Ovary (tissue), 10 donors: ENCODE measurements at places on chromosomes 11 and 22.

DNA sequence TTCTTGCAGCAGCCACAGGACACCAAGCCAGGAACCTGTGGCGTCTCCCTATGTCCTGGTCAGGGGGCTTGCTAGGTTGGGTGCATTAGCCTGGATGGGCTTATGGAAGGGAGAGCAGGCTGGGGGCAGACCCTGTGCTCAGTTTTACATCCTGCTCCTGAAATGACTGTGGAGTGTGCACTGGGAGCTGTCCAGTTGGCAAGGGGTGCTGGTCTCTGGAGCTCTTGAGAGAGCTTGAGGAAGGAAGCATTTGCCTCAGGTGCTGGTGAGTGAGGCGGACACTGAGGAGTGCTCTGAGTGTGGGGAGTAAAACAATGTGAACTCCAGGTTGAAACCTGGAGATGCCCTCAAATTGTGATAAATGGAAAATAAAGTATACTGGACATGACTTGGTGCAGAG lies 3.4 kb downstream of the SCGB1D4 start:
- DNase-seq: no peak

DNA sequence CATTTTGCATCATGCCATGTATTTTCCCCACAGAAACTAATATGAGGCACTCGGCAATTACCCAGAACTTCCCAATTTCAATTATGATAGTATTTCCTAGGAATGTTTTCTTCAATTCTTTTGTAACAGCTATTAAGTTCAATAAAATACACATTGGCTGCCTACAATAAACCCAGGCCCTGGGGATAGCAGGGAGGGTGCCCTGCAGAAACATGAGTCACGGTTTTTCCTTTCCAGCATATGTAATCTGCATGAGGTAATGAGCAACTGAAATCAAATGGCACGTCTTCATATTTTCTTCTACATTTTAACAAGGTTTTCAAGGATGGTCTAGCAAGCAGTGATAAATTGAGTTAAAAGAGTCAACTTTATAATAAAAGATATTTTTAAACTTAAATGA lies 32.0 kb downstream of the GUCY1A2 start:
- no peak for DNase-seq

- no peak for DNase-seq
Observed at GRCh38 chr11:104650234-104650633, 248.0 kb downstream of the CASP12 start.

- DNase-seq: no peak
Observed at GRCh38 chr11:19453651-19454257, 213.0 kb upstream of the E2F8 start.

DNA sequence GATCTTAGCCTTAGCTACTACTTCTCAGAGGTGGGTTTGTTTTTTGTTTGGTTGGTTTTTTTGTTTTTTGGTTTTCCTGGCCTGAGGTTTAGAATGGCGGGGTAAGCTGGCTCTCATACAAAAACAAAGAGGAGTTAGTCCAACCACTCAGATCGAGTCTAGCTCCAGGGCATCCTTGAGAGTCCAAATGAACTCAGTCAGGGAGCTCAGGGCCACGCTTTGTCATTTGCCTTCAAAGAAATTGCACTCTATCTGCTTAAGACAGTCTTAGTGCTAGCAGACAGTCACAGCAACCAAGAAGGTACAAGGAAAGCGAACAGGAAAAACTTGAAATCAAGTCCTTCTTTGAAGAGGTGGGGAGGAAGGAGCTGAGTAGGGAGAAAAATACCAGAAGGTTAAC lies 11.1 kb downstream of the C11orf42 start:
- no peak for DNase-seq

- DNase-seq: no peak
Observed at GRCh38 chr11:129417458-129417857, 41.8 kb downstream of the BARX2 start.

- DNase-seq: no peak
Observed at GRCh38 chr11:13874597-13874996, 87.9 kb upstream of the SPON1 start.

DNA sequence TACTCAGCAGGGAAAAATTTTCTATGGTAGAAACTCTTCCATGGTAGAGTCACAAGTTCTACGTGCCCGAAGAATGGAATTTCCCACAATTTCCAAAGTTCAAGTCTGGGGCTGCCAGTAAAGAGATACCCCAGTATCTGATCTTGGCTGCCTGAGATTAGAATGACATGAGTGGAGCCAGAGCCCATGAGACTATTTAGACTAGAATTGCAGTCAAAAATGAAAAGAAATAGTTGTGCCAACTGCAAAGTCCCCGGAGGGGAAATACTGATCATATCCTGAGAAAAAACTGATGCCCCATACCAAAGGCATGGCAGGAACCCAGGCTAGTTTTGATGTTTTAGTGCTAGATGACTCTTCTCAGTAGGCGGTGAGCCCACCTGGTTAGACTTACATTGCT lies 11.2 kb downstream of the MAJIN start:
- DNase-seq: no peak

GRCh38 chr11:20451568-20451967 lies 64.1 kb downstream of the PRMT3 start:
- no peak for DNase-seq

GRCh38 chr11:21427726-21428125 lies 758.3 kb downstream of the NELL1 start:
- DNase-seq: no peak

- no peak for DNase-seq
Observed at GRCh38 chr22:42171946-42172719, 41.5 kb upstream of the CYP2D6 start.

DNA sequence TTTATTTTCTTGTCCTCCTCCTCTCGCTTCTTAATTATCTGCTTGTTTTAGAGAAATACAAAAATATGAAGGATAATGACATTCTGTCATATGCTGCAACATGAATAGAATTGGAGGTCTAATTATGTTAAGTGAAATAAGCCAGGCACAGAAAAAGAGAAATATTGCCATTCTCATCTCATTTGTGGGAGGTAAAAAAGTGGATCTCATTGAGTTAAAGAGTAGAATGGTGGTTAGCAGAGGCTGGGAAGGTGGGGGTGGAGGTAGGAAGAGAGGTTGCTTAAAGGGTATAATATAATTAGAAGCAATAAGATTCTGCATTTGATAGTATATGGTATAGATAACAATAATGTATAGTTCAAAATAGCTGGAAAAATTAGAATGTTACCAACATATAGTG lies 231.3 kb downstream of the JRKL start:
- no peak for DNase-seq

GRCh38 chr11:76162336-76163288 lies 43.7 kb downstream of the WNT11 start:
- no peak for DNase-seq

GRCh38 chr11:79415411-79415810 lies 25.4 kb downstream of the TENM4 start:
- DNase-seq: no peak

DNA sequence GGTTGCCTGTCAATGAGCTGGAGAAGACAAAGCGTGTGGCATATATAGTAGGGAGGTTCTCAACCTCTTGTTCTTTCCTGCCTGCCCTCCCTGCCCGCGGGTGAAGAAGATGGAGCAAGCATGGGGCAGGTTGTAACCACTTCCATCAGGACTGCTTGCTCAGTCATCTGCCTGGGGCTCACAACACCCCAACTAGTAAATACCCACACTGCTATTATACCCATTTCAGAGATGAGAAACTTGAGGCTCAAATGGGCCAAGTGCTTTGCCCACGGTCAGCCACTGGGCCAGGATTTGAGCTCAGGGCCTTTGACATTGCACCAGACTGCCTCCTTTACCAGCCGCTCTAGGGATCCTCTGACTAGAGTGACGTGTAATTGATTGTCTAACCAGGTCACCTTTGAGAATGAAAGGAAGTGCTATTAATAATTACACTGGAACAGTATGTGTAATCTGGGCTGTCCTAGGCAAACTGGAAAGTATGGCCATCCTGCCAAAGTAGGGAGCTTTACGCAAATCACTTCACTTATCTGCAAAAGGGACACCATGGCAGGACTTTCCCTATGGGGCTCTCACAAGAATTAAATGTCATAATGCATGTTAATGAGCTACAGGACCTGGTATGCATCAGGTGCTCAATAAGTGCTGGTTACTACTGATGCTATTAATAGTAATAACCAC lies 2.8 kb upstream of the CDC42EP1 start:
- no peak for DNase-seq

DNA sequence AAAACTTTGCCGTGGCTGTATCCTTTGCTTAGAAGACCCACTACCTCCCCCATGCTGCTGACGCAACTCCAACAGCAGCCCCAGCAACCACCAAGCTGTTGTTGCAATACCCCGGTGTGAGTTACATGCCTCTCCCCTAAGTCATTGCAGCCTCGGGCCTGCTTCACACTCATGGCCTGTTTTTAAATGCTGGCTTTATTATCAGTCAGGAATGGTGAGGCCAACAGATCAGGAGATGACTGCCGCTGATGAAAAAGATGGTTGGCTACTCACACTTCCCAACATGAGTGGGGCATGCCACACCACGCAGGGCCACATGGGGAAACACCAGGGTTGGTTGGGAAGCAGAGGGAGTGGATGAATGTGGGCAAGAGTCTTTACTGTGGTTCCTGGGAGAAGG lies 171.5 kb upstream of the SYT13 start:
- DNase-seq: no peak

- no peak for DNase-seq
Observed at GRCh38 chr11:67600324-67601029, 6.3 kb upstream of the NDUFV1 start.

DNA sequence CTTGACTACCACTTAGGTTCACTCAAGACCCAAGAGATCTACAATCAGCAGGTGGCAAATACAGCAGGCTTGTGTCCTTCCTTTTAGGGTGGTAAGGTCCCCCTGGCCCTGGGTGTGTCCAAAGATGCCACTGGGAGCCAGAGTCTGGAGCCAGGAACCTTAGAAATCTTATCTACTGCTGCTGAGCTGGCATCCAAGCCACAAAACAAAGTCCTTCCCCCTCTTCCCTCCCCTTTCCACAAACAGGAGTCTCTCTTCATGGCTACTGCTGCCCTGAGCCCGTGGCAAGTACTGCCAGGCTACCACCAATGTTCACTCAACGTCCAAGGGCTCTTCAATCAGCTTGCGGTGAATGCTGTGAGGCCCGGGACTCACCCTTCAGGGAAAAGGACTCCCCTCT lies 21.4 kb upstream of the AQP11 start:
- DNase-seq: no peak

GRCh38 chr22:24035296-24035695 lies 24.2 kb downstream of the CABIN1 start:
- no peak for DNase-seq

DNA sequence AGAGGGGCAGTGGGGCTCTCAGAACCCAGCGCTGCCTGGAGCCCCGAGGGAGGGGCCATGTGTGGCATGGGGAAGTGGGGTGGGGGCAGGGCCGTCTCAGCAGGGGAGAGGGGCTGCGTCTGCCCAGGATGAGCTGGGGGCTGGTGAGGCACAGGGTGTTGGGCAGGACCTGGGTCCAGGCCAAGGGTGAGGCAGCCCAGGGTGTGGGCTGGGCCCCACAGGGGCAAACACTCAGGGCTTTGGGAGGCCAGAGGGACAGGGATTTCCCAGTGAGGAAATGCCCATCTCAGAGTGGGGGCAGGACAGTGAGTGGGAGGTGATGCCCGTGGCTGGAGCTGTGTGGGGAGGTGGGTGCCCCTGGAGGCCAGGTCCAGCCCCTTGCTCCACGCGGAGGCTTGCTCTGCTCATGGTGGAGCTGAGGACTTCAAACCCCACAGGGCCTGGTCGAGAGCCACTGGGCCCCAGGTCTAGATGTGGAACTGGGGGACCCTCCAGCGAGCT lies 5.4 kb downstream of the PLXNB2 start:
- no peak for DNase-seq

- DNase-seq: no peak
Observed at GRCh38 chr11:126333142-126333541, 22.3 kb upstream of the ST3GAL4 start.

GRCh38 chr11:46107780-46108179 lies 13.5 kb downstream of the PHF21A start:
- no peak for DNase-seq

- DNase-seq: no peak
Observed at GRCh38 chr11:117706322-117706814, 90.6 kb downstream of the DSCAML1 start.

DNA sequence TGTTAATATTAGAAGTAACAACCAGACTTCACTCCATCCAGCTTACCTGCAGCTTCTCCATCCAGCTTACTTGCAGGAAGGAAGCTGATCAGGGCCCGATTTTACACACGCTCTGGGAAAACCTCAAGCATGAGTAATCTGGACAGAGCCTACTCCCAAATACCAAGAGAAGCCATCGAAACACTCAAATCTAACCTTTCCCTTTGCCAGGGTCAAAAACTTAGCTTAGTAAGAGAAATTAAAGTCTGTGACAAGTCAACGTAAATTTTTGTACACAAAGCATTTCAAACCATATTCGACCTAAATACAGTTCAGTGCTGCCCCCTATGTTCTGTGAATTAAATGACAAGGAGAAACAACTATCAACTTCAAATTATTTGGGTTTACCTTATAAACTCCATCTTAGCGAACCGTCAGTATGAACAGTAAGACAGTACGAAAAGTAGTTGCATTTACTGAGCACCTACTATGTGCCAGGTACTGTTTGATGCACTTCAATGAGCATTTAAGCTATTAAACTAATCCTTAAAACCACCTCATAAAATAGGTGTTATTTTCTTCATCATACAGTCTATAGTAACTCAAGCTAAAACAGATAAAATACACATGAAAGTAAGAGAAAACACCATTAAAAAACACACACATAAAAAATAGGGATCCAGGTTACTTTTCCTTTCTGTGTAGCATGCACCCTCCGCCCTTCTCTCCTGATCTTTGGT lies 36.9 kb downstream of the ARFGAP3 start:
- no peak for DNase-seq
